Stimulated activated CD4-positive, alpha-beta T cell treated with anti-CD3 and anti-CD28 coated beads, Interleukin-1b, Interleukin-23, amount 100 ng/mL, for 1 hour (primary cell): ENCODE measurements at places on chromosomes 7 and 10.

DNA sequence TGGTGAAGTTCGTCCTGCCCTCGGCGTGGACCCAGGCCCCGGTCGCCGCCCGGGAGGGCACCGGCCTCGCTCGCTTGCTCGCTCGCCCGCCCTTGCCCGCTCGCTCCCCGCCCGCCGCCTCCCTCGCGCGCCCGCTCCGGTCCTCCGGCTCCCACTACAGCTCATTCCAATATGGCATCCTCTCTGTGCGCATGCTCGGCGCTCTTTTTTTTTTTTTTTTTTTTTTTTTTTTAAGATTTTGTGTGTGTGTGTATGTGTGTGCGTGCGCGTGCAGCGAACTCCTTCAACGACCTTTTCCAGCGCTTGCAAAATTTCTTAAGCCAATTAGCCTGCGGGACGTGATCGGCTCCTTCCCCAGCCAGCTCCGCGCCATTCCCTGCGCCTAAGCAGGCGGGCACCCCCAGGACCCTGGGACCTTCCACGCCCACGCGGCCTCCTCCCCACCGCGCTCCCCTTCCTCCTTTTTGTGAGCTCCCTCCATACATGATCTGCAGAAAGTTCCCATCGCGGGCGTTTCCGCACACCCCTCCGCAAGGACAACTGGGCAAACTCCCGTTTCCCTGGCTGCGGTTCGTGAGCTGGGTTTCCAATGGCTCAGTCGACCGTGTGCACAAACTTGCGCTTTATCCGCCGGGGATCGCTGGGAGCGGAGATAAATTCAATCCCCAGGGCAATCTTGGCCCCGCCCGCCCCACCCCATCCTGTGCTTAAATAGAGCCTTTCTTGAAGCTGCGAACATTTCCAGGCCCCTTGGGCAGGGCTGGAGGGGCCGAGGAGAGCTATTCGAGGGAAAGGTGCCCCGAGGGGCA is at the start of gene SFMBT2:
TSS of gene SFMBT2 (minus strand) at position 173 of the 809 bp plus-strand sequence. CDS start 29,136 bp downstream, outside the sequence.
- peak; percentile 33 for DNase-seq

GRCh38 chr7:156950381-156950858 is 908 bp downstream of the NOM1 start:
- DNase-seq = no peak

- DNase-seq = no peak
These were observed 233.8 kb downstream of the PRKG1 start for GRCh38 chr10:51308116-51308515.

GRCh38 chr7:46133751-46134150 is 212.7 kb upstream of the IGFBP3 start:
- no peak for DNase-seq

DNA sequence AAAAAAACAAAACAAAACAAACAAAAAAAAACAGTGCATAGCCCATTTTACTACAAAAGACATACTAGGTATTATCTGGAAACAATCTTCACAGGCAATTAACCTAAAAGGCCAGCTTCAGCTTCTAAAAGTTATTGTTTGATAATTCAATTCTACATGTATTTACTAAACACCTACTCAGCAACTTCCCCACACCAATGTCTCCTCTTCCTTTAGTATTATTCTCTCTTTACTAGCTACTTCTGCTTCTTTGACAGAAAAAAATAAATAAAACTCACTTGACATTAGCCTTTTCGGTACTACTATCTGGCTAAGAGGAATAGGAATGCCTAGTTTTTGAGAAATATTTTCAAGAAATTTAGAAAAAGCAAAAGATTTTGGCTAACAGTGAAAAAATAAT is 2.8 kb downstream of the TM9SF3 start:
- no peak for DNase-seq

GRCh38 chr10:59346321-59346720 is 16.0 kb downstream of the FAM13C start:
- no peak for DNase-seq

DNA sequence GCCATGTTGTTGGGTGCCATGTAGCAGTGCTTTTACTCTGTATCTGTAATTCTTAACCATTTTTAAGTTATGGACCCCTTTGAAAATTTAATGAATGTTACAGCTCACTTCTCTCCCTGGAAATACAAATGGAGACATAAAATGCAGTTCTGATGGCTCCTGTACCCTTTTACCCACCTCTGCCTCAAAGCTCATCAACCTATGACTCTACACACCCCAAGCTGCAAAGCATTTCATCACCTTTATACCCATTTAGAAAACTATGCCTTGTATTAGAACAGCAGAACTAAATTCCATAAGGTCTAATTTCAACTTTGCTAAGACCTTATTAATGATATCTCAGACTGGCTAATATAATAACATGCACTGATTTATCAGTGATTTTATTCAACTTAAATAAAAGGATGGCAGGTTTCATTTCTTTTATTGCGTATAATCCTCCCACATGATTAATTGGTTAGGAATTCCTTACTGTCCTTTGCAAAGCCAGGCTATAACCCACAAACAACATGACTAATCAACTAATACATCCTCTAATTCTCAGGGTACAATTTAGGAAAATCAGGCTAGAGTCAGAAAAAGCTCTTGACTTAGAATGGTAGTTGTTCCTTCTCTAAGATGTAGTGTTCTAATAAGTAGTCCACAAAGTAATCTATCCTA is 68.1 kb downstream of the CPEB3 start:
- no peak for DNase-seq

- DNase-seq = no peak
These were observed 757.1 kb downstream of the SORCS3 start for GRCh38 chr10:105398202-105398601.

DNA sequence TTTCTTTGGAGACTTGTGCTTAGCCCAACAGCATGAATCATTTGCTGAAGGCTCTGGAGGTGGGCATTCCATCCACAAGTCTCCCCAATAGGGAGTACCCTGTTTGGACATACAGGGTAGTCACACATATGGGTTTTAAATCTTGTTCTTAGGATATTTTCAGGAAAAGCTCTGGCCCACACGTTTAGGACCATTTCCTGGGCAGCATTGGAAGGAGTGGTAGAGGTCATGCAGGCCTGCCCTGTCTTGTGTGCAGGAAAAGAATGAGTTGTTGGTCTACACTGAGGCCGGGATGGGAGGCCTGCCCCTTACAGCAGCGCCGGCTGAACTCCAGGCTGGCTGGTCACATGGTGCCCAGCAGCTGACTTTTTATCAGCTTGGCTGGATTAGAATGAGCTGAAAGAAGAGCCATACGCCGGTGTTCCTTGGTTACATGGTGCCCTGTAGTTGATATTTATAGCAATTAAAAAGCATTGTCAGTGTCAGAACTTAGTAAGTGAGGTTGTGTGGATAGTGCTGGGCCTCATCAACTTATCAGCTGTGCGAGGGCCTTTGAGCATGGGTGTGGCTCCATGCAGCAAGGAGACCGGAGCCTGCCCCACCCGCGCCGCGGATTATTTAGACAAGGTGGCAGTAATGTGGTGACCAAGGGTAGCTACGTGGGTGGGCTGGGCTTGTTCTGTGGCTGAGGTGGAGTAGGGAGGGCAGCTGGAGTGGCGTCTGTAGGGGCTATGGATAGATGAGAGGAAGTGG is 28.6 kb downstream of the OGDH start:
- no peak for DNase-seq

DNA sequence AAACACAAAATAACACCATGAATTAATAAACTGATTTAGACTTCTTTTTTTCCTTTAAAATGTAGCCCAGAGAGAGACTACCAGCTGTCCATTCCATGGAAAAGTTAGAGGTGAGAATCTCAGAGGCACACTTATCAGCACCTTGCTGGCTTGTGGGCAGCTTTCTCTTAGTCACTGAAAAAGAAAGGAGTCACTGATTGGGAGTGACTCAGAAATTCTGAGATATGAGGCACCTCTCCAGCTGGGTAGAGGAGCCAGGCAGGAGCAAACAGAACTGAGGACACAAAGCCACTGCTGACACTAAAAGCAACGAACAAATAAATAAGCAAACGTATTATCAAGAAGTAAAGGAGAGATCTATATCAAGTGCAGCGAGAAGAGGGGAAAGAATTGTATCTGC is 310.6 kb downstream of the PARD3 start:
- no peak for DNase-seq

DNA sequence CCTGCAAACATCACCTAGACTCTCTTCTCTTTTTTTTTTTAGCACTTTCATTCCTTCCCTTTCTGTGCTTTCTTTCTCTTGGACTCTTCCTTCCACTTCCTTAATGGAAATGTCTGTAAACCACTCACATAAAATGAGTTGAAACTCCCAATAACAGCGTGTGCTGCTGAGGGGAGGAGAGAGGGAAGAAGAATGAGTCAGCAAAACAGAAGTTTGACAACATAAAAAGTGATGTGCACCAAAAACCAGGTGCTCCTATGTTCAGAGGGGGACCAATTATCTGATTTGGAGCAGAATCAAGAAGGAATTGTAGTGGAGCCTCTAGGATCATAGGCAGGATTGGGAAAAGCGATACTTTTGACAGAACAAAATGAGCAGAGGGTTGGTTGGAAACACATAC is 712.1 kb upstream of the IGFBP3 start:
- no peak for DNase-seq
